ENCODE measurements at places on chromosomes 3 and 15.
A peak's percentile ranks its signal among the peaks of the same experiment; 100 is the strongest.

DNA sequence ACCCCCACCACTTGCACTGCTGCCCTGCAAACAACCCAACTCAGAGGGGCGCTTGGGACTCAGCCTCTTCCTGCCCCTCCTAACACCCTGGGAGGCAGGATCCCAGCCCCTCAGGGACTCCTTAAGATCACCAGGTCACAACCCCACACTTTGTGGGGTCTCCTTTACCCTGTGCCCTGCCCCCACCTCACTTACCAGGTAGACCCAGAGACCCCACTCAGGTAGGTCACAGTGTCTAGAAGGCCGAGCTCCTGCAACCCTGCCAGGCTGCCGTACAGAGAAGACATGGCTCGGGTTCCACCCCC is 9.1 kb downstream of the PLA2G4F start:
- no peak for DNase-seq

- no peak for DNase-seq
Measured at GRCh38 chr3:57029924-57030323, 30.5 kb upstream of the SPATA12 start.

GRCh38 chr15:48553559-48553958 is 92.0 kb downstream of the FBN1 start:
- peak; percentile 89 for DNase-seq

DNA sequence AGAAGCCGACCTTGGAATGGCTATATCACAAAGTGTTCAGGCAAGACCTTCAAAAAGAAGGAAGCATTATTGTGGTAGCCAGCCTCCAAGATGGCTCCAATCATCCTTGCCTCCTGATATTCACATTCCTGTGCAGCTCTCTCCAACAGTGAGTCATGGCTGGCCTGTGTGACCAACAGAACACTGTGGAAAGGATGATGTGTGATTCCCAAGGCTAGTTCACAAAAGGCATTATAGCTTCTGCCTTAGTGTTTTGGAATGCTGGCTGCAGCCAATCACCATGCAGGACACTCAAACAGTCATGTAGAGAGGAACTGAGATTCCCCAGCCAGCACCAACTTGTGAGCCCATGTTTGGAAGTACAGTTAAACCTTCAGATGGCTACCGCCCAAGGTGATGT is 102.6 kb downstream of the EFL1 start:
- peak; percentile 99 for DNase-seq

DNA sequence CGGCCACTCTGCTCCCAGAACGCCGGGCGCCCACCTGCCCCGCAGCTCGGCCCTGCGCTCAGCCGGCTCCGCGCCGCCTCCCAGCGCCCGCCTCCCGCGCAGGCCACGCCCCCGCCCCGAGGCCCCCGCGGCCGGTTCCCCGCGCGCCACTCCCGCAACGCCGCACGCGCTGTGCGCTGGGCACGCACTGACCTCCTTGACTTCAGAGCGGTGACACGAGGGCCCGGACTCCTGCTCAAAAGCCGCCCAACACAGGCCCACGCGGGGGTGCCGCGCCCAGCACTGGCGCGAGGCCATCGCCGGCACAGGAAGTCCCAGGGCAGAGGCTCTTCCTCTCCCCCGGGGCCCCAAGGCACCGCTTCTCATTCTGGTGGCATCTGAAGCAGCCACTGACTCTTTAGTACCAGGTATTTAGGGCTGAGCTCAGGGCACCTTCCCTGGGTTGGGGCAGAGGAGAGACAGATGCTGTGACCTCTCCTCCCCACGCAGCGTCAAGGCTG is 12.4 kb downstream of the TNK2 start:
- peak; percentile 26 for DNase-seq
